ENCODE measurements at places on chromosomes 3 and 15.

DNA sequence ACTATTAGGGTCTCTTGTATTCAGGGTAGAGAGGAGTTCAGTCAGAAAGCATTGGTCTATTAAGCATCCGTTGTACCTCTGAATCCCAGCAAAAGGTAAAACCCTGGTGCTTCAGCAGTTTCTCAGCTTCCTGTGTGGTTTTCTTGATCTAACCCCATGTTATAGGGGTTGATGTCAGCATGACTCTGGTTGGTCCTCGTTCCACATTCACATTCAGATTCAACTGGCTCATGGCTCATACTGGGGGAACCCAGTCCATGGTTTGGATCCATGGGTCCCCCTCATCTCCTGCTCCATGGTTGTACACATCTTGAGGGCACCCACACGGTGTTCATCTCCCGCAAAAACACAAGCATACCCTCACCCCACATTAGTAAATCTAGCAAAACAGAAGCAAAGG is 47.7 kb upstream of the C2CD4B start:
- DNase-seq = no peak

DNA sequence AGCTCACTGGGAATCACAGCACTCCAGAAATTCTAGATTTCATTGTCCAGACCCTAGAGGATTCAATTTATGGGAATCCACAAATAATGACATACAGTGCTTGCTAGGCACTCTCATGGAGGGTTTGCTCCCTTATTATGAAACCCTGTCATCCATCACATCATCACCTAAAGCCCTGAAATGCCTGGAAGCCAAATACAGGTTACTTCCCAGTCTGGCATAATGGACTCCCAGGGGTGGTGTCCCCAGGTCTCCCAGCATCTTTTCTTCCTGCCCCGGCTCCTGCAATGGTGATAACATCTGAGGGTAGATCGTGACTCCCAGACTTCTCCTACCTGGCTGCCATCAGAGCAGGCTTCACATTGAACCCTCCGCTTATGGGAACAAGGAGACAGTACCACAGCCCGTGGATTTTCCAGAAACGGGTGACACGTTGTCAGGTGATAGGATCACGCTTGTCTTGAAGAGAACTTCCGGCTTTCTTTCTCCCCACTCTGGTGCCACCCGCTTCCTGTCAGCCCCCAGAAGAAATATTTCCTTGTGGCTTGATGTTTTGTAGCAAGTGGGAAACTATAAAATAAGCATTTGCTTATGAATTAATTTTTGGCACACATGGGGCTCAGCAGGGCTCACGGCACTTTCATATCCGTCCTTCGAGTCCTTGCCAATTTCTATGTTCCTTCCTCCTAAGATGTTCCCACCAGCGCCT is 238.7 kb upstream of the BHLHE40 start:
- DNase-seq = no peak

- DNase-seq = no peak
Observed at GRCh38 chr3:56889131-56889530, 87.4 kb upstream of the ARHGEF3 start.

DNA sequence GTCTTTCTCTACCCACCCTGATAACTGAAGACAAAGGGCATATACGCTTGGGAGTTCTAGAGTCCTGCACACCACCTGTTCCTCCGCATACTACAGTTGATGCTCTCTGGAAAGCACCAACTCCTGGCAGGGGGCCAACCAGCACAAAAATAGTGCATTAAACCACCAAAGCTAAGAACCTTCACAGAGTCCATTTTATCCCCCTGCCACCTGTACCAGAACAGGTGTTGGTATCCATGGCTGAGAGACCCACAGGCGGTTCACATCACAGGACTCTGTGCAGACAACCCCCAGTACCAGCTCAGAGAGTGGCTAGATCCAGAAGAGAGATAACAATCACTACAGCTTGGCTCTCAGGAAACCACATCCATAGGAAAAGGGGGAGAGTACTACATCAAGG is 114.4 kb upstream of the POU1F1 start:
- DNase-seq = no peak

- peak; percentile 19 for DNase-seq
Observed at GRCh38 chr3:30693470-30694120, 87.2 kb downstream of the TGFBR2 start.

- no peak for DNase-seq
Observed at GRCh38 chr3:67783281-67784250, 129.2 kb upstream of the SUCLG2 start.

GRCh38 chr15:42608110-42608531 is 32.7 kb downstream of the STARD9 start:
- peak; percentile 14 for DNase-seq

DNA sequence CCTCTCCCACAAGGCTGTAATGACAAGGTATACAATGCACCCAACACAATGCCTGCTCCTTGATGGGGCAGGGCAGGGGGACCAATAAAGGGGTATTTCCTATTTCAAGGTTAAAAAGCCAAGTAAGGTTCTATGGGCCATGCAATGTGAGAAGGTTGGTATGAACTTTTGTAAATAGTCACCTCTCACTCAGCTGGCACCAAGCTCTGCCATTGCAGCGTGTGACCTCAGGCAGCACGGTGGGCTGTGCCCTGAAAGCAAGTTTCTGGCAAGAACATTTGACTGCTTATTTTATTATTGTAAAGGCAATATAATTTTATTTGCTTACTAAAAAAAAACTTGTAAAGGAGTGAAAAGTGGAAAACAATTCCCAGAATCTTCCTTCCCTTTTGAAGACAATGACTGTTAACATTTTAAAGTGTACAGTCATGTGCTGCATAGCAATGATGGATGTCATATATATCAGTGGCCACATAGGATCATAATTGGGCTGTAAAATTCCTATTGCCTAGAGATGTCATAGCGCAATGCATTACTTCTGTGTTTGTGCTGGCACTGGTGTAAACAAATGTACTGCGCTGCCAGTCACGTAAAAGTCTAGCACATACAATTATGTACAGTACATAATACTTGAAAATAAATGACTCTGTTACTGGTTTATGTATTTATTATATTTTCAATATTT is 167.3 kb upstream of the RORA start:
- DNase-seq = no peak

DNA sequence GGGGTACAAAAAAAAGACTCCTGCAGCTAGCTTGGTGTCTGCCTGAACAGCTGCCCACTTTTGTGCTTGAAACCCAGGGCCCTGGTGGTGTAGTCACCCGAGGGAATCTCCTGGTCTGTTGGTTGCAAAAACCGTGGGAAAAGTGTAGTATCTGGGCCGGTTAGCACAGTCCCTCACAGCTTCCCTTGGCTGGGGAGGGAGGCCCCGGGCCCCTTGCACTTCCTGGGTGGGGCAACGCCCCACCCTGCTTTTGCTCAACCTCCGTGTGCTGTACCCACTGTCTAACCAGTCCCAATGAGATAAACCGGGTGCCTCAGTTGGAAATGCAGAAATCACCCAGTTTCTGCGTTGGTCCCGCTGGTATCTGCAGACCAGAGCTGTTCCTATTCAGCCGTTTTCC is 211.7 kb upstream of the ZPLD1 start:
- no peak for DNase-seq
